ENCODE measurements at places on chromosomes 3 and 15.
A peak's percentile ranks its signal among the peaks of the same experiment; 100 is the strongest.

DNA sequence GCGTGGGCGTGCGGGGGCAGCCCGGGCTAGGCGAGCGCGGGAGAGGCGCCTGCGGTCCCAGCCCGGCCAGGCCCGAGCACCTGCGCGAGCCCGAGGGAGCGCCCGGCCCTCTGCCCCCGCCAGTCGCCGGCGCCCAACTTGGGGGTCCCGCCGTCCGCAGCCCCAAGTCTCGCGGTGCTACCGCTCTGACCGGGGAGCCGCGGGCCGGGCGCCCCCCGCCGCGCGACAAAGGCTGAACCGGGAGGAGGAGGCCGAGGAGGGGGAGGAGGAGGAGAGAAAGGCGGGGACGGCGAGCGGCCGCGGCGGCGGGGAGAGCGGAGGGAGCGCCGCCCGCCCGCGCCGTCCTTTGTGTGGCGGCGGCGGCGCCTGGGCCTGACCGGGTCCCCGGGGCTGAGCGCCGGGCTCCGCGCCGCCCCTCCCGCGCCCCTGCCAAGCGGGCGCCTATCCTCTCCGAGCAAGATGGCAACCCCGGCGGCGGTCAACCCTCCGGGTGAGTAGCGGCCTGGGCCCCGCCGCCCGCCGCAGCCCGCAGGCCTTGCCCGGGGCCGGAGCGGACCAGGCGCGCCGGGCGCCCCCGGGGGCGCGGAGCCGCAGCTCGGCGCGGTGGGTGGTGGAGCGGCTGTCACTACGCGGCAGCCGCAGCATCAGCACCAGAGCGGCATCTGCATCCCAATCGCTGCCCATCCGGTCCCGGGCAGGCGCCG, at the start of gene ARNT2:
TSS of gene ARNT2 (plus strand) at position 326 of the 704 bp plus-strand sequence. CDS start at position 460, 134 bp downstream.
- no peak for DNase-seq

DNA sequence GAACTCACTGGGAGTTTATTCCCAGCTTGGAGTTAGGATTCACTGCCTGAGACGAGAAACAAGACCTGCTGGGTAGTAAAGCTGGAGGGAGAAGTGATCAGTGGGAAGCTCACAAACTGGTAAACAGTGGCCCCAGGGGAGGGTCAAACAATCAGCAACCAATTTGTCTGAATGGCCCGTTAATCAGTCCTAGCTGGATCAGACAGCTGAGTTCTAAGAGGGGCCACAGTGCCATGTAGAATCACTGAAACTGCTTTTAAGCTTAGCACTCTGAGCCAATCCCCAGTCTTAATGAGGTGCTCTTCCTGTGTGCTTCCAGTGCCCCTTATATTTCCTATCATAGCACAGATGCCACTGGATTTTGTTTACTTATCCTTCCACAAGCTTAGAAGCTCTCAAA, 591.7 kb downstream of the RSL24D1 start:
- DNase-seq: no peak

GRCh38 chr3:105493305-105493892, 126.7 kb downstream of the ALCAM start:
- DNase-seq: no peak

DNA sequence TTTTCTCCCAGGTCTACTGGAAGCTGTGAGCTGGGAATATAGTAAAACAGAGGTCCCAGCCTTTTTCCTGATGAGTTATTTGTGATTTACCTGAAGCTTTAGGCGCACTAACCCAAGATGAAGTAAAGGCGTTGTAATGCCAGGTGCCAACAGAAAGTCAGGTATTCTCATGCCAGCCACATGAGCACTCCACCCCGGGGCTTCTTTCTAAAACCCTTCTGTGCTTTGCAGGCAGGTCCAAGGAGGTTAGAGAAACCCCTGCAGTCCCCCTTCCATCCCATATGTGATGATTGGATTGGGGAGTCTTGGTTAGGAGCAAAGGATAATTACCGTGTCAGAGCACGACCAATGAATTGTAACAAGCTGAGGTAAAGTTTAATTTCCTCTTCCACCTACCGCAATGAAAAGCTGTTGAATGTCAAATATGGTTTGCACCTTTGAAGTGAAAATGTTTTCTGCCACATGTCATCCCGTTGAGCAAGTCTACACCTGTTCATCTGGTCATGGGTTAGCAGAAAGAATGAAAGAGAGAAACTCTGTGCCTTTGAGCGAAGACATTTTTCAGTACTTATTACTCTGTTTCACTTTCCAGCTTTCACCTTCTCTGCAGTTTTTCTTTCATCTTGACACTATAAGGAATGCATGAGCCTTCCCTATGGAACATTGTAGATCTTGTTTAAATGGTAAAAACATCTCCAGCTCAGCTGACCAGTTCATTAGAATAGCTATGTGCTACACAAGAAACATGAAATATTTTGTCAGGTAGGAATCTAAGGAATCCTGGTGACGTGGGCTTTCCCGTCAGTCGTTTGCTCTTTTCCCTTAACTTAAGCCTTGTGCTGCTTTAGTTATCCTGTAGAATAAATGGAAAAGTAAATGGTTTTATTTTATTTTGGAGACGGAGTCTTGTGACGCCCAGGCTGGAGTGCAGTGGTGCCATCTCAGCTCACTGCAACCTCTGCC, 204.6 kb upstream of the IL12A start:
- no peak for DNase-seq

GRCh38 chr3:192812743-192813383, 85.5 kb upstream of the FGF12 start:
- DNase-seq: no peak

DNA sequence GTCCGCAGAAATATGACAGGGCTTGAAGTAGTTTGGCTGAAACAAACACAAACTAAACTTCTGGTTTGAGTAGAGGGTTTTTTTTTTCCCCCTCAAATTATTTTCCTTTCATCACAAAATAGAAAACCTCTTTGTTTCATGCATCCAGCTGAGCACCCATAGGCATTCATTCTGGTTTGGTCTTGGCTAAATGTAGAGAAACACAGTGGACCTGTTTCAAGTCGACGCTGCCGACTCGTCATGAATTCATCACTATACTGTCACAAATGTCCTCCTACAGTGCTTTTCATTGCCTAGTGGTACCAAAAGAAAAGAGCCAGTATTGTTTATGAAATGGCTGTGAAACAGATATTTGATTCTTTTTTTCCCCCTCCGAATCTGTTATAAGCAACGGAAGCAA, 52.4 kb upstream of the GYG1 start:
- DNase-seq: no peak

GRCh38 chr3:10300087-10300486, 7.3 kb upstream of the GHRL start:
- DNase-seq: no peak

DNA sequence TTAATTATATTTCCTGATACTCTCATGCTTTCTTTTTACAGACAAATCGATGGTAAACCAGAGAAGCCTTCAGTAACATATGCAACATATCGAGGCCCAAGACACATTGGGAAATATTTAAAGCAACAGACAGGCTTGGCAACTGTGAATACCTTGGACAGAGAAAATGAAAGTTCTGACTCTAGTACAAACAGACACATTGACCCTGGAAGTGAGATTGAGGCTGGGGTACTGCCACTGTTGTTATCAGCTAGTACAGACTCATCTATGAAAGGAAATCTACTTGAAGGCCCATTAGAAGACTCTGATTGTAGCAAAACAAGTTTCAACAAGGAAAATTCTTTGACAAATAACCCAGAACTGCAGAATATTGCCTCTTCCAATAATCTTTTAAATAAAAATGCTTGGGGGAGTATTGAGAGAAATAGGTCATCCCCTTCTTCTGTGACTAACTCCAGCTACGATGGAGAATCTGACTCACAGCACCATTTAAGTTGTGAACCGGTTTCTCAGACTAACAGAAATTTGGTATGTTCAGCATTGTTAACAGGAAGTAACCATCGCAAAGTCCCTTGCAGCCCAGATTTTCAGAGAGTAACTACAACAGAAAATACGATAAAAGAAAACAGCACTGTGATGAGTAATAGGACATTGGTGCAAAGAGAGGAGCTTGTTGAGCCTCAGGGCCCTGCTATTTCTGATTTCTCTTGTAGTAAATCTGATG, 50.2 kb downstream of the CRYBG3 start:
- DNase-seq: peak; percentile 2

- DNase-seq: peak; percentile 76
These were observed 154.4 kb downstream of the PGPEP1L start for GRCh38 chr15:98853161-98853560.

- no peak for DNase-seq
These were observed 6.0 kb downstream of the CTSH start for GRCh38 chr15:78938658-78939488.

- DNase-seq: no peak
These were observed 48.0 kb downstream of the B3GNT5 start for GRCh38 chr3:183300996-183301562.

DNA sequence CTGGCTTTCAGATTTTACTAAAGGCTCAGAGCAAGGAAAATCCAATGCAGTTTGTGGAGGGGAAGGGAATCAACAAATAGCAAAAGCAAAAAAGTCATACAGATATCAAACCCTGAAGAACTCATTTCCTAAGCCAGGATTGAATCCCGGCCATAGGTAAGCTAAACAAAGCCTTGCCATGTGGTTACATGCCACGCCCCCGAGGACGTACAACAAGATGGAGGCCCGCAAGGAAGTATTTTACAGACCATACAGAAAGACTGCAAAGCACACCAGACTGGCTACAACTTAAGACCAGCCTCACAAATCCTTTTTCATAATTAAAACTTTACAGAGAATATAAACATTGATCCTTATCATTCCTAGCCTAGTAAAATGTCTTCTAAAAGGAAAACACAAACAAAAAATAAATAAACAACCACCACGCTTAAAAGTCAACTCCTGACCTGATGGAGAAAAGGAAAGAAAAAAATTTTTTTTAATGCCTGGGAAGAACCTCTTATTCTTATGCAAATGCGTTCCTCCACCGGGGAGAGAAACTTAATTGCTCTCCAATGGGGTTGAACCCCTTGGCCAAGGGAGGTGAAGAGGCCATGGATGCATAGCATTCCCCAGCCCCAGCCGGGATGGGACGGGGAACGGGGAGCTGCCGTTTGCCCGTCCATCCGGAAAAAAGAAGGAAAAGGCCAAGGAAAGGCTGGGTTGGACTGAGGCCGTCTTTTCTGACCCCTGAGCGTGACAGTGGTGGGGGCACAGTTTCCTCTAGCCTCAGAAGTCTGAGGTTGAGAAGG, 39.3 kb downstream of the IL1RAP start:
- DNase-seq: no peak

- DNase-seq: no peak
These were observed 83.5 kb downstream of the NUP210 start for GRCh38 chr3:13336592-13336991.

DNA sequence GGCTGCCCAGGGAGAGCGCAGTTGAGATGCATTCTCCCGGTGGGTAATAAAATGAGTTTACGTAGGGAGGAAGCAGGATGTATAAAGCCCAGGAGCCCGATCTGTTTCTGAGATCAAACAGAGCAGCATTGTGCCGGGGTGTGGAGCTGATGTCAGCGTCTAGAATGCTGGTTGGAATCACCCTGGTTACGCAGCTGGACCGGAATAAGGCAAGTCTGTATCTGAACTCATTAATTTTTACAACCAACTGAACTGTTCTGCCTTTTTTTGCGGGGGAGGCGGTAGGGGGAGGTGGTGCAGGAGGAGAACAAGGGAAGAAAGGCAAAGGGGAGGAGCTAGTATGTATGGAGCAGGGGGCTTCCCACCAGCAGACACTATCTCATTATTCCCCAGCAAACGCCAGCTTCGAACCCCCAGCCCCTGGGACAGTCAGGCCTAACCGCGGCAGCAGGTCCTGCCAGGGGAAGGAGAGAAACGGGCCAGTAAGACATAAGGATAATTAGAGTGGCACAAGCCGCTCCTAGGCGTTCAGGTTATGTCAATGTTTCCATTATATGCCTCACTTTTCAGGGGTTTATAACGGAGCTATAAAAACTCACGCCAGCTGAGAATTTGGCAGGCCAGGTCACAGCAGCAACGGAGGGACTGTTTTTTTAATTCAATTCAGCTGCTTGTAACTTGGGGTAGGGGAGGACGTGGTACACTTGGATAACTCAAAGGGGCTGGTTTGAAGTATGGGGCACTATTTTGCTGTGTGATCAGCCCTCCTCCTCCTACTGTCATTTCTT, 175.3 kb upstream of the HES1 start:
- no peak for DNase-seq
